Activated CD4-positive, alpha-beta T cell treated with anti-CD3 and anti-CD28 coated beads for 36 hours (primary cell): ENCODE measurements at places on chromosomes 5 and 9.

- DNase-seq = no peak
Observed at GRCh38 chr9:91834740-91835139, 115.3 kb downstream of the ROR2 start.

GRCh38 chr5:78500871-78501270 lies 140.5 kb downstream of the SCAMP1 start:
- no peak for DNase-seq

DNA sequence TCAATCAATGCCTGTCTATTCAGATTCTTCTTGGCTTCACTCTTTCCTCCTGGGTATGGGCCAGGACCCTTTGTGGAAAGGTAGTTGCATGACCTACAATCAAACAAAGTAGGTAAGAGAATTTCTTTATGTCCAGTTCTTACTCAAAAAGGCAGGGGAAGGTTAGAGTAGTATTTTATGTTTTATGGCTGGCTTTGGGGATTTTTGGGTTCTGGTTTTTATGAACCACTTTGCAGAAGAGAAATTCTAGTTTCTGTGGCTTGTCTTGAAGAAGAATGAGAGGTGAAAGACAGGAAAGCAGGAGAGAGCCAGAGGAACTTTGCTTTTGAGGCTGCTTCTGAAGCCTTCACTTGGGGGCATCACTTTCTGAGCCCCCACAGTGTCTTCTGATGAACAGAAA lies 14.7 kb upstream of the CRHBP start:
- DNase-seq = no peak

DNA sequence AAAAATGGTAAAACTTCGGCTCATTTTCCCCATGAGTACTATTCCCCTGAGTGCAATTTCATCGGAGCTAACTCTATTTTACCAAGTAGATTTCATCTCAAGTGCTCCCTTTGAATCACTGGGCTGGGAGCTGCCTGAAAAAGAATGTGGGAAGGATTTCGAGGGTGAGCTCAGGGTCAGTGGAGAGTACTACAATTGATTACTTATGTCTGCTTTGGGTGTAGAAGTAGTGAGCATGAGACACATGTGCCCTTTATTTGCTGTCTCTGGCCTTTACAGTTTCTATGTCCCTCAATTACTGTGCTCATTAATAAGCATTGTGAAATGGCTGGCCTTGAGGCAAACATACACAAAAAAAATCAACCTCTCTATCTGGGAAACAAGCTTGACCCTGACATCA lies 172.7 kb upstream of the RFX3 start:
- no peak for DNase-seq

DNA sequence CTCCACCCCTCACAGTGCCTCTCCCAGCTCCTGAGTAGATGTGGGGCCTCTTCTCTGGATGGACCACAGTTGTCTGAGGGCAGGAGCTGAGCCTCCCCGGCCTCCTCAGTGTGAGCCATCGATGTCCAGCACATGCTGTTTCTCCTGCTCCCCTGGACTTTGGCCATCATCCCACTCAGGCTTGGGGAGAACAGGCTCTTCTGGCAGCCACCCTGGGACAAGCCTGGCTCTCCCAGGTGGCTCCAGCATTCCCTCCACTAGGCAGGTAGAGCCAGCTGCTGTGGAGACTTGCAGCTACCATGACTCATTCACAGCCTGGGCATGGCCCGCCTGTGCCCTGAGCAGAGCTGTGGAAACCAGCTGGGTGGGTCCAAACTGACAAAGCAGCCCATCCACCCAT lies 77.0 kb downstream of the CSNK1A1 start:
- no peak for DNase-seq

DNA sequence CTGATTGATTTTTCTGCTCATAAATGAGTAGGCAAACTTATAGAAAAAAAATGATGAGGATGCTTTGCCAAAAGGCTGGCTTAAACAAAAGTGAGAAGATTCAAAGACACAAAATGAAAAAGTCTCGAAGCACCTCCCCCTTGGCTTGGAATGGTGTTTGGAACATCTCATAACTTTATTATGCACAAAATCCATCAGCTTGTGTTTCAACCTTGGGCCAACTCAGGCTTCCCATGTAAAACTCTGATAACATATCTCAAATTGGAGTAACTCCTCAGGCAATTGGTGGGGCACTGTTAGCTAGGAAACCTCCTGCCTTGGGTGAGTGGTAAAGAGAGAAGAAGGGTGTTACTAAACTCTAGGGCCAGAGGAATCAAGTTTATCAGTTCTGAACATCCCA lies 176.3 kb downstream of the KIAA0825 start:
- no peak for DNase-seq

- no peak for DNase-seq
Observed at GRCh38 chr5:179403426-179404147, 58.3 kb upstream of the ADAMTS2 start.

- DNase-seq = no peak
Observed at GRCh38 chr5:8695902-8696845, 827.2 kb downstream of the MTRR start.

DNA sequence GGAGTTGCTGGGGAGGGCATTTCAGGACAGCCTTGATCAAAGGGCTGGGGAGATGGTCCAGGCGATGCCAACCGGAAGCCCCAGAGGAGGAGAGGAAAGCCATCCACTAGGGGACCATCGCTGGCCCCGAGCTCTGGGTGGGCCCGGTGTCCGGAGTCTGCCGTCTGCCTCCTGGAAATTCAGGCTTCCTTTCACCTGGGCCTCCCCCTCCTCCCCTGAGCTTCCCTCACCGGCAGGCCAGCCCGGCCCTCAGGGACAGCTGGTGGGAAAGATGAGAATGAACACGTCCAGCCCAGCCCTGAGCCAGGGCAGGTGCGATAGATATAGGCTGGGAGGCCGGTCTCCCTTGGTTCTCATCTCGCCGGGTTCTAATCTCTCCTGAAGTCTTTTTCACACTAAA lies 17.2 kb downstream of the IRX4 start:
- DNase-seq = no peak

DNA sequence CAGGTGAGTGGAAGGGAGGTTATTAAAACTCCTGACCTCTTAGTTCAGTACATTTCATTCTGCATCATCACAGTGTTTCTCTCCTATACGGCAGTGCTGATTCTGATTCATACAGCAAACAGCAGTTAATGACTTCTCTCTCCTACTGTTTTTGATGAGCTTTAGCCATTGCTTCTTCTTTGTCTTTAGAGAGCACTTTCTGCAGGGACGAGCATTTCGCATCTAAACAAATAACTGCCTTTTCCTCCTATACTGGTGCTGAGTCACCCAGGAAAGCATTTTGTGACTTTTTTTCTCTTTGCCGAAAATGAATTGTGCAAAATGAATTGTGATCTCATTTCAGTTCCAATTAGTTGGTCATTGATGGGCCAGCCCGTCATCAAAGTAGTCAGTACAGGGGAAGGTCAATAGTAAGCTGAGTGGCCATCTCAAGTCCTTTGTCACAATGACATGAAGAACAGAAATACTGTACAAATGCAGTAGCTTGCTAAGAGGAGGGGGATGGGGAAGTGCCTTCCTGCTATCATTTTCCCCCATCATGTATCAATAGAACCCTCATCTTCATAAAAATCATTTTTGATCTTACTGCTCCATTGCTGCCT lies 98.5 kb downstream of the INSYN2B start:
- no peak for DNase-seq

- DNase-seq = no peak
Observed at GRCh38 chr5:57552033-57552432, 69.4 kb upstream of the ACTBL2 start.

DNA sequence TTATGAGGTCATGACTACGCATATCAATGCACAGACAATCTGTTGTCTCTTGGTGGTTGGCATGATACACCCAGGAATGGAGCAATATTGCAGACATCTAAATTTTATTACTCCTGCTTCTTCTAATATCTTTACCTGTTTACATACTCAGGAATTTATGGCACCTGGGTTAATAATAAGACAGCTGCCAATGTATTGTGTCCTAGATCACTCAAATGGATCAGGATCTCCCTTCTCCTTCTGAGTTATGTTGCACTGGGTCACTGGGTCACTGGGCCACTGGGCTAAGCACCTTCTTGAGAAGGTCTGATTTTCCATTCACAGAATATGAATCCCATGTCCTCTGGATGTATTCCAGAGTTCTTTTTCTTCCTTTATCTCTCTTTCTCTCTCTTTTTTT lies 41.8 kb downstream of the CCL28 start:
- no peak for DNase-seq

DNA sequence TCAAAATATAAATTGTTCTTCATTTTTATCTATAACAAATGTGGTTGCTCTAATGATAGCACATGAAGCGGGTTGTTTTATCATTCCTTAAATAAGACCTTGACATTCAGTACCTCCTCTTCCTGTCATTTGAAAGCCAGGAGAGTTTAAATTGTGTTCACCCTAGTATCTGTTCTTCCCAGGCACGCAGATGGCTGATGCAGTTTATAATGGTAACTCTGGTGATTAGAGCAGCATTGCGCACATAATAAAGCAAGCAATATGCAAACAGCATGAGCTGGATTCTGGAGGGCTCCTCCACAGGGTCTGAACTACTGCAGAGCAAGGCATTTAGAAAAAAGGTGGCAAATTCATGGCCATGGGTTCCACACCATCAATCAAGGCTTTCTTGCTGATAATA lies 307.8 kb downstream of the ENC1 start:
- DNase-seq = no peak

DNA sequence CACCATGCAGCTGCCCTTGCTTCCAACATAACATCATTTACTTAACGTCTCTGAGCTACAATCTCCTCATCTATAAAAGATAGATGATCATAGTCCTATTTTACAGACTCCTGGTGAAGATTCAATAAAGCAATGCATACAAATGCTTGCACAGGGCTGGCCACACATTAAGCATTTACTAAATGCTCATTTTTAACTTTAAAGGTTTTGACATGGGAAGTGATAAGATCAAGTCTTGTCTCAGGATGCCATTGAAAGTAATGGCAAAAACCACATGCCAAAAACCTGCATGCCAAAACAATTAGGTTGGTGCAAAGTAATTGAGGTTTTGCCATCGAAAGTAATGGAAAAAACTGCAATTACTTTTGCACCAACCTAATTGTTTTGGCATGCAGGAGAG lies 181.2 kb upstream of the ADRA1B start:
- no peak for DNase-seq

DNA sequence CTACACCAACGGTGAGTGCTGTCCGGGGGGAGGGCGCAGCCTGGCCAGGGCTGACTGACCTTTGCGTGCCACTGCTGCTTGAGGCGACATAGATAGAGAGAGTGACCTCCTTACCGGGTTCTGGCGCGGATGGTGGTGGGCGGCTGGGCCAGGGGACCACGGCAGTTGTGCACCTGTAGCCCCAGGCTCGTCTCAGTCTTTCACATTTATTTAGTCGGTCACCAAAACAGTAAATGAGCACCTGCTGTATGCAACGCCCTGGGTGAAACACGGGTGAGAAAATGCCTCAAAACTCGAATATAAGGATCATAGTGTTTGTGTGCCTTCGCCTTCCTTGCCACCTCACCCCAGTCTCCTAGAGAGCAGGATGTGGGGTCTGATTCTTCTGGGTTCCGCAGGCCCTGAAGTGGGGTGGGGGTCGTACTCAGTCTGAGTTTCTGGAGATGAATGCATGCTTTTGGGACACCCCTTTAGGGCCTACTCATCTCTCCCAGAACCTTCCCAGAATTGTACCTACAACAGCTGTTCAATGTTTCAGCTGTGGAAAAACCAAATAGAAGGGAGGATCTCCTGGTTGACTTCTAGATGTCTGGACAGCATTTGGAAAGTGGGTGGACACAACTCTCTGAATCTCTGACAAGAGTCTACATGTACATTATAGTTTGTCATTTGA lies 714 bp downstream of the SEC24A start:
- peak; percentile 23 for DNase-seq

GRCh38 chr5:175478008-175478383 lies 364 bp upstream of the SFXN1 start:
- DNase-seq = no peak

DNA sequence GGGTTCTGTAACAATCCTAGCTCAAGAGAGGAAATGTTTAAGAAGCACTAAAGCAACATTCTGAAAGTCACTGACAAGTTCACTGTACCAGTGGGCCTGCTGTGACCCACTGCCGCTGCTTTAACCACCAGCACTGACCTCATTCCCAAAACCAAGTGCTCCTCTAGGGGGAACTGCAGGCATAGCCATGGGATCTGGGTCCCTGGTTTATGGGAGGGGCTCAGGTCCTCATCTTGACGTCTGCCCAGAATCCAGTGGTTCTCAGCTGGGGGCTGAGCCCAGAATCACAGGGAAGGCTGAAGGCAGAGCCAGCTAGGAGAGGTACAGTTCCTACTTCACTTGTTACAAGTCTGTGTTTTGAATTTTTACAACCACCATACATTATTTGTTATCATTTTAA lies 36.1 kb upstream of the SLC2A8 start:
- DNase-seq = no peak

- DNase-seq = no peak
Observed at GRCh38 chr9:111944241-111944866, 47.7 kb downstream of the UGCG start.

GRCh38 chr9:5832071-5832537 lies 813 bp downstream of the ERMP1 start:
- no peak for DNase-seq

- DNase-seq = no peak
Observed at GRCh38 chr5:176590035-176590717, 19.8 kb downstream of the GPRIN1 start.

- no peak for DNase-seq
Observed at GRCh38 chr5:27083449-27084415, 45.3 kb upstream of the CDH9 start.

GRCh38 chr9:15873573-15874177 lies 320.8 kb downstream of the CCDC171 start:
- no peak for DNase-seq

- no peak for DNase-seq
Observed at GRCh38 chr5:112555691-112556090, 136.6 kb upstream of the EPB41L4A start.

DNA sequence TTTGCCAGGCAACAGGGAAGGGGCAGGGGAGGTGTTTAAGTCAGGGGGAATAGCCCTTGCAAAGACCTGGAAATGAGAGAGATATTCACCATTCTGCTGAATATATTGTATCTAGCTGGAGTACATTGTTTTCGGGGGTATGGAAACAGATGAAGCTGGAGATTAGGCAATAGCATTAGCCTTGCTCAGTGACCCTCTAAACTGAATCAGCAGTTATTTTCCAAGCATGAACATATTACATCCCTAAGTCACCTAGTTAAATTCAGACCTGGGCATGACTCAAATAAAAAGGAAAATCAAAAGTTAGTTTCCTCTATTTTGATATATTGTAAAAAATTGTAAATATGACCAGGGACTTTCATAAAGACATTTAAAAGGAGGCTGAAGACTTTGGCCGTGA lies 544.6 kb upstream of the TRPC7 start:
- DNase-seq = no peak

DNA sequence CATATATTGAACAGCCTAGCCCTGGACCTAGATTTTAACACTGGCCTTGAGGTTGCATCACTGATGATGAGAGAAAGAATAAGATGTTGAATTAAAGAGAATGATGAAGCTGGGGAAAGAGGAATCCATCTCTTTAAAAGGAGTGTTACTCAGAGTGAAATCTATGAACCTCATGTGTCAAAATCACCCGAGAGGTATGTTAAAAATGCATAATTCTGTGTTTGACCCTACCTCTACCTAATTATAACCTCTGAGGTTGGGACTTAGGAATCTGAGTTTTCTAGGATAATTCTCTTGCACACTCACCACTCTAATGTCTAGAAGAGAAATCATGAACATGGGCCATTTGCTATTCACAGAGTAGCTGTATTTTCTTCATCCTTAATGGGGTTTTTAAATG lies 479.4 kb downstream of the ENC1 start:
- no peak for DNase-seq

- peak; percentile 63 for DNase-seq
Observed at GRCh38 chr9:89154651-89155336, 23.8 kb downstream of the SHC3 start.
